Amygdala (tissue), 56 donors: ENCODE measurements at places on chromosomes 1 and 21.

DNA sequence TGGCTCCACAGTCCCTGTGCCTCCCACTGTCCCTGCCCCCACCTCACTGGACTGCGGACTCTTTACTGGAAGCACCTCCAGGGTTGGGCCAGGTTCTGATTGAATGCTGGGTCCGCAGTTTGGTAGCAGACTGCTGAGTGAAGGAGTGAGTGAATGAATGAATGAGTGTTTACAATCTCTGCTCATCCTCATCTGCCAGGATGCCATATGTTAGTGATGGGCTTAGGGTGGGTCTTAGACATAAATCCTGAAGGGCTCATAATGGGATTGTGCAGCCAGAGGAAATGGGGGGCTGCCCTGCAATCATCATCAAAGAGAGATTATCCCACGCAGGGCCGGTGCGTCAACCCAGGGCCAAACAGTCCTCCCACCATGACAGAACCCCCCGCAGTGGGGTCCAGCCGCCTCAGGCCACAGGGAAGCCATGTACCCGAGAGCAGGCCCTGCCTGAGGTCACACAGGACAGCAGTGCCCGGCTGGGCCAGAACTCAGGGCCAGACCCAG, 26.1 kb downstream of the SLC1A7 start:
- no peak for DNase-seq

- DNase-seq = no peak
These were observed 144.8 kb downstream of the USP25 start for GRCh38 chr21:15874615-15875014.

GRCh38 chr1:14182856-14183255, 415.6 kb upstream of the KAZN start:
- DNase-seq = no peak

GRCh38 chr21:42089093-42089631, 18.0 kb downstream of the UMODL1 start:
- no peak for DNase-seq

DNA sequence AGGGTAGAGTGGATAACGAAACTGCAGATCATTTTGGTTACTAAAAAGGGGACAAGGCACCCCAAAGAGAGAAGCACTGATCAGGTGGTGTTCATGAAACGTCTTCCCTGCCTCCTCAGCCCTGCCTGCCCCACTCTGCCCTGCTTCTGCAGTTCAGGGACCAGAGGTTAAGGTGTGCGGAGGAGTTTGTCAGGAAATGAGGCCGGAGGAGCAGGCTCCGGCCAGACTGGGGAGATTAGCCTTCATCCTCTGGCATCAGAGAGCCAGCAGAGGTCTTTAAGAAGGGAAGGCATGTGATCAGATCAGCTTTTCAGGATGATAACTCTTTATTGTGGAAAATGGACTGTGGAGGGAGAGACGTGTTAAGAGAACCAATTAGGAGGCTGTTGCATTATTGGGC, 291.9 kb upstream of the NR5A2 start:
- DNase-seq = no peak

GRCh38 chr1:163427279-163427678, 105.5 kb downstream of the NUF2 start:
- no peak for DNase-seq

- no peak for DNase-seq
These were observed 92.9 kb downstream of the GRIK3 start for GRCh38 chr1:36941316-36941978.

GRCh38 chr1:16338961-16339360, 13.3 kb downstream of the FBXO42 start:
- no peak for DNase-seq

DNA sequence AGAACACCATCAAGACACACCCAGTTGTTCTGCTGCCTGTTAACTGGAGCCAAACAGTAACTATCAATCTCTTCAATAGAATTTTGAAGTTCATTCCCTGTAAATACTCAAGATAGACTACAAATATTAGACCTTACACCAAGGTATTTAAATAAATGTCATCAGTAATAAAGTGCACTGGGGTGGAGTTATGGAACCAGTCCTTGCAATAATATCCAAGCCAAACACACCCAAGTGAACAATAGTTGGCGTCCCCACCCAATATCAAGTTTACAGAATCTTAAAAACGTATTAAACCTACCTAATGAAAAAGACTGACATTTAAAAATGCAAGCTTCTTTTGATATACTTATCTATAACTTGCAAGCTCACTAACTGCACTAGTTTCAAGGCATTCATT, 2.7 kb downstream of the SERBP1 start:
- DNase-seq = no peak

GRCh38 chr1:210525716-210526454, 197.2 kb downstream of the HHAT start:
- no peak for DNase-seq

DNA sequence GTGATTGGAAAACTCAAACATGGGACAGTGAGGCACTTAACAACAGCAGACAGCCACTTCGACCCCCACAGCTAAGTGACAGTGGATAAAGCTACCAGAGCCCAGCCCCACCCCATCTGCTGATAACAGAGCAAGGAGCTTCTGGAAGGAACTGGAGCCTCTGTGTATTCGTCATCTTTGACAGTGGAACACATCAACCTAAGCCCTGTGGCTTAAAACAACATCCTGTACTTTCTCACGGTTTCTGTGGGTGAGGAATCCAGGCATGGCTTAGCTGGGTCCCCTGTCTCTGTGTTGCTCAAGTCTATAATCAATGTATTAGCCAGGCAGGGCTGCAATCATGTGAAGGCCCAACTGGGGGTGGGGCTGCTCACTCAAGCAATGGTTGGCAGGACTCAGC, 18.4 kb upstream of the SIPA1L2 start:
- no peak for DNase-seq

DNA sequence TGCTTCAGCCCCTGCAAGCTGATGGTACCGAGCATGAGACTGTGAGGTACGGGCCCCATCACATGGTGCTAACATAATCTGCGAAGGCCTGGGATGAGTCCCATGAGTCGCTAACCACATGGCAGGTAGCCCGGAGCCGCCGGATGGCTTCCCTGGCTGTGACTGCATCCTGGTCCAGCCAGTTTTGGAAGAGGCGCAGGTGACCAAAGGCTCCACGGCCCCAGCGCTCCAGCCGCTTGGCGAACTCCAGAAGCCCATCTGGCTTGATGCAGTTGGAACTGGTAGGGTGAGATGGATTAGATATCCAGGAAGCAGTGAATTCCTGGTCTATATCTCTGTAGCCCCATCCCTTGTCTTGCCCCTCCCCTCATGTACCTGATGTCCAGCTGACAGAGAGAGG, 24.6 kb downstream of the LRRC41 start:
- DNase-seq = no peak

- DNase-seq = no peak
These were observed 433.4 kb upstream of the CAMK1G start for GRCh38 chr1:209150114-209150513.

- no peak for DNase-seq
These were observed 3.7 kb downstream of the ST3GAL3 start for GRCh38 chr1:43711049-43711448.

DNA sequence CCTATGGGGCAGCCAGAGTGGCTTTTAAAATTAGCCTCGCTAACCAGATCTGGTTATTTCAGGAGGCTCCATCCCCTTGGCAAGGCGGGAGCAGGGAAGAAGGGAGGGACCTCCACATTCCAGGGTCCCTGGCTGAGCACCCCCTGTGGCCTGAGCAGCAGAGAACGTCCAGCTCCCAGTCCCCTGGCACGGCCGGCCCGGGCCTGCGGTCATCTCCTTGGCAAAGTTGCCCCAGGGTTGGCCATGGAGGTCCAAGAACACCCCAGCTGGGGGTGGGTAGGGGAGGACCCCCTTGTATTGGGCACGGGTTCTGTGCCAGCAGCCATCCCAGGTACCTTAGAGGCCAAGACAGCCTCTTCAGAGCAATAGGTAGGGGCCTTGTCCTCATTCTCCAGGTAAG, 75.9 kb downstream of the RAP1GAP start:
- no peak for DNase-seq

- DNase-seq = peak; percentile 24
These were observed at the start of gene FMN2 for GRCh38 chr1:240091614-240092300. Gene FMN2 (plus strand): TSS chr1:240091883. CDS start chr1:240092110, 227 bp downstream.

GRCh38 chr1:170931650-170932049, 3.7 kb upstream of the MROH9 start:
- DNase-seq = no peak

DNA sequence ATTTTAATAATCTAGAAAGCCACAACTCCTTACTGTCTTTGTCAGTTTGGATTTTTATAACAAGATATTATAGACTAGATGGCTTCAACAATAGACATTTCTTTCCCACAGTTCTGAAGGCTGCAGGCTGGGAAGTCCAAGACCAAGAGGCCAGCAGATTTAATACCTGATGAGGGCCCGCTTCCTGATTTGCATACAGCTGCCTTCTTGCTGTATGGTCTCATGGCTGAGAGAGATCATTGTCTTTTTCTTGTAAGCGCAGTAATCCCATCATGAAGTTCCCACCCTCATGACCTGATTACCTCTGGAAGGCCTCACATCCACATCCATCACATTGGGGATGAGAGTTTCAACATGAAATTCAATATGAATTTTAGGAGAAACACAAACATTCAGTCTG, 9.8 kb downstream of the RPS6KC1 start:
- DNase-seq = no peak

DNA sequence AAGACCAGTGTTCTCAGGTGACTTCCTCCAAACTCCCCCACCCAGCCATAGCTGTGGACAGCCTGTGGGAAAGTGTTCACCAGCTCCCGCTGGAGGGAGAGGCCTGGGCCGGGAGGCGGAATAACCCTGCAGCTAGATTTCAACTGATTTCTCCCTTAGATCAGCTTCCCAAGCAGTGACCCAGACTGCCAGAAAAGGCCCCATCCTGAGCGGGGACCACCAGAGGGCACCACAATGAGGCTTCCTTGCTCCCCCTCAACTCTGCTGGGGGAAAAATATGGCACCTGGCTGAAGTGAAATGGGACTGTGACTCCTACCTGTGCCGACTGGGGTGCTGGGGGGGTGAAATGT, 50.8 kb downstream of the RHBG start:
- no peak for DNase-seq
